Bronchial smooth muscle cell (primary cell): ENCODE measurements at places on chromosomes 12 and 14. TPM values are rescaled to one million over a fixed set of nuclear protein-coding genes. Genes with fewer than 3 reads are reported as not detected.

The PAN2 gene
- 21.8 and 27.2 TPM in 2 replicates for total RNA-seq

The TTC6 gene
- total RNA-seq = under 0.01 TPM in 1 of 2 replicates, not detected in the other

The KRT73 gene
- not detected in 2 replicates for total RNA-seq

The NFYB gene
- total RNA-seq = 25.4 and 30.9 TPM in 2 replicates

The TRPV4 gene
- 1.1 and 2.4 TPM in 2 replicates for total RNA-seq

The KCNA5 gene
- total RNA-seq = not detected in 2 replicates

The FLRT2 gene
- 0.77 and 9.3 TPM in 2 replicates for total RNA-seq

The FOXN4 gene
- total RNA-seq = not detected in 2 replicates

The TEP1 gene
- 12.0 and 12.5 TPM in 2 replicates for total RNA-seq

The NGDN gene
- 45.7 and 60.6 TPM in 2 replicates for total RNA-seq

The ANGEL1 gene
- 4.1 TPM in 2 replicates for total RNA-seq

The CELA1 gene
- total RNA-seq = not detected in 2 replicates

The EXD2 gene
- 9.5 and 15.0 TPM in 2 replicates for total RNA-seq

The HVCN1 gene
- total RNA-seq = 4.7 and 8.8 TPM in 2 replicates

The SMOC1 gene
- total RNA-seq = 0.34 and 2.0 TPM in 2 replicates

The OR4K13 gene
- under 0.01 TPM in 1 of 2 replicates, not detected in the other for total RNA-seq

The PAPLN gene
- 1.7 and 4.6 TPM in 2 replicates for total RNA-seq

The LRP1 gene
- total RNA-seq = 384 and 619 TPM in 2 replicates

The IQSEC3 gene
- 0.16 and 0.17 TPM in 2 replicates for total RNA-seq

The INHBC gene
- not detected in 2 replicates for total RNA-seq

The KRT2 gene
- total RNA-seq = not detected in 2 replicates

The SLCO1A2 gene
- total RNA-seq = not detected in 2 replicates

The ACVRL1 gene
- 50.6 and 70.5 TPM in 2 replicates for total RNA-seq

The LBHD2 gene
- total RNA-seq = not detected in 2 replicates

The PLEKHG3 gene
- 0.63 and 2.4 TPM in 2 replicates for total RNA-seq

The TMEM63C gene
- 0.32 TPM in 1 of 2 replicates, not detected in the other for total RNA-seq

The SLC16A7 gene
- total RNA-seq = 26.2 and 48.9 TPM in 2 replicates

The CLEC1B gene
- not detected in 2 replicates for total RNA-seq

The FAM222A gene
- total RNA-seq = under 0.01 and 0.09 TPM in 2 replicates

The MANSC4 gene
- 0.09 TPM in 1 of 2 replicates, not detected in the other for total RNA-seq

The ADIPOR2 gene
- total RNA-seq = 21.6 and 28.7 TPM in 2 replicates

The R3HDM2 gene
- 9.3 and 9.4 TPM in 2 replicates for total RNA-seq

The GALNT9 gene
- total RNA-seq = 0.09 and 0.95 TPM in 2 replicates

The SLC7A7 gene
- 2.5 and 5.7 TPM in 2 replicates for total RNA-seq

The ZBTB42 gene
- total RNA-seq = 1.5 and 2.2 TPM in 2 replicates

The FITM1 gene
- 0.16 TPM in 1 of 2 replicates, not detected in the other for total RNA-seq

The CLECL1 gene
- not detected in 2 replicates for total RNA-seq

The CNTN1 gene
- 0.34 and 0.63 TPM in 2 replicates for total RNA-seq

The CLMN gene
- total RNA-seq = 0.16 and 0.17 TPM in 2 replicates

The FAM90A1 gene
- not detected in 2 replicates for total RNA-seq

The RAD52 gene
- total RNA-seq = 14.0 and 15.9 TPM in 2 replicates

The MYF6 gene
- not detected in 2 replicates for total RNA-seq

The SMIM41 gene
- 2.0 and 7.5 TPM in 2 replicates for total RNA-seq

The GPR135 gene
- 0.94 and 1.7 TPM in 2 replicates for total RNA-seq

The FIGNL2 gene
- total RNA-seq = 0.09 and 0.16 TPM in 2 replicates

The C12orf50 gene
- total RNA-seq = not detected in 2 replicates

The FKBP3 gene
- 11.5 and 26.8 TPM in 2 replicates for total RNA-seq

The GLIPR1L1 gene
- total RNA-seq = not detected in 2 replicates

The GUCY2C gene
- total RNA-seq = under 0.01 TPM in 1 of 2 replicates, not detected in the other

The KCNJ8 gene
- 5.5 and 8.2 TPM in 2 replicates for total RNA-seq

The TNFAIP2 gene
- 55.1 and 59.1 TPM in 2 replicates for total RNA-seq
